ENCODE measurements at places on chromosomes 1 and 21.

DNA sequence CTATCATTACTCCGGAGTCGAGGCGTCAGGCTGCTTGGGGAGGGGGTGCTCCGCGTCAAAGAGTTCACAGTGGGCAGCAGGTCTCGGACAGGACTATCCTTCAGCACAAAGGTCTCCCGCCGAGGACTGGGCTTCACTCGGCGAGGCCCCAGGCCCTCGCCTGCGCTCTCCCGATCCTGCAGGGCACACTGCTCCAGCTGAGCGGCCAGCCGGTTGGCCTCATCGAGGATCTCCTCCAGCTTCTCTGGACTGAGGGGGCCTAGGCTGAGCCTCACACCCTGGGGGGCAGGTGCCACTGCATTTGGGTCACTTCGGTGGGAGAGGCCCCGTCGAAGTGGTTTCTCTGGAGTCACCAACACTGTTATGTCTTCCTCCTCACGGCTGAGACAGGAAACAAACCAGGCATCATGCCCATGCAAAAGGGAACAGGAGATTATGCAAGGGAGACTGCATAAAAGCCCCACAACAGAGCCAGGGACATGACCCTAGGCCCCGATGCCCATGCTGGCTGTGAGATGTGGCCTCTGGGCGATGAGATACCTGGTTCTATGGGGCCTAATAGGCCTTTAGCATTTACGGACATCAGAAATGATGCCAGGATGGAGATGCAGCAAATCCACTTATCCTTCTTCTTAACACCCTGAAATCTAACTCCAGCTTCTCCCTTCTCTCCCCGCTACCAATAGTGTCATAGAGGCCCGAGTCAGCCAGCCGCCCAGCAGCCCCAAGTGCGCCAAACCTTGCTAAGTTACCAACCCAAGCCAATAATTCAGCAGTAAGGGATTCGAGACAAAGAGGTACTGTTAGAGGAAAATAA, 1.1 kb downstream of the PSRC1 start:
- no peak for DNase-seq

- DNase-seq = no peak
Observed at GRCh38 chr1:164653705-164654104, 94.7 kb downstream of the PBX1 start.

DNA sequence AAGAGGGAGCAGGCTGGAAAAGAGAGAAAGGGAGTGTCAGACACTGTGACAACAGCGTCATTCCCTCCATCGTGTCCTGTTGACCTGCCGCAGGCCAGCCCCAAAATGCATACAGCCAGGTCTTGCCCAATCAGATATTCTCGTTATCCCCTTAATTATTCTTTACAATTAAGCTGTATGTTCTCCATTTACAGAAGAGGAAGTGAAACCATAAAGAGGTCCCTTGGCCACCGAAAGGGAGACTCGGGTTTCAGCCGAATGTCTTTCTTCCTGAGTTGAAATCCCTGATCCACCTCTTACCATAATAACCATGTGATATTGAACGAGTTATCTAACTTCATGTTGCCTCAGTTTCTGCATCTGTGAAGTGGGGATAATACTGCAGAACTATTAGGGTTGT, 70.5 kb downstream of the IGSF21 start:
- DNase-seq = no peak

DNA sequence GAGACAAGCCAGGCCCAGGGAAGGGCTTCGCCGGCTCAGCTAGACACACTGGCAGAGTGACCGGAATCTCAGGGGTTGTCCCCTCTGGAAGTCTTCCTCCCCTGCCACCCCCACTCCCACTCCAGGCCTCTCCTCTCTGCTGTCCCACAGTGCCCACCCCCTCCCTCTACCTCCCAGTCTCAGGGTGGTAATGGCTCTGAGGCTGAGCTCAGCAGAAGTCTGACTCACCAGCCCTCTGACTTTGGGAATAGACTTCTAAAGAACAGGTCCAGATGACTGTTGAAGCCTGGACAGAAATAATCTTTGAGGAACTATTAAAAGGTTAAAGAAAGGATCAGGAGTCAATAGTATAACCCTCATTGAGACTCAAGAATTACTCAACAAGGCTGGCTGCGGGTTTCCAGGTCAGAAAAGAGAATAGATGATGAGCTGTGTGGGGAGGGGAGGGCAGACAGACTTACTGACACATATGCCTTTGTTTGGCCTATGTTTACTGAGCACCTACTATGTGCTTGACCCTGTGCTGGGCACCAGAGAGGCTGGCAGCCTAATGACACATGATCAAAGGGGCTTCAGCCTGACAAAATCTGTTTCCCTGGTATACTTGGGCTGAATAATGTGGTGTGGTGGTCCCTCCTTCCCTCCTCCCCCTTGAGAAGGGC, 8.2 kb downstream of the HCRTR1 start:
- no peak for DNase-seq

DNA sequence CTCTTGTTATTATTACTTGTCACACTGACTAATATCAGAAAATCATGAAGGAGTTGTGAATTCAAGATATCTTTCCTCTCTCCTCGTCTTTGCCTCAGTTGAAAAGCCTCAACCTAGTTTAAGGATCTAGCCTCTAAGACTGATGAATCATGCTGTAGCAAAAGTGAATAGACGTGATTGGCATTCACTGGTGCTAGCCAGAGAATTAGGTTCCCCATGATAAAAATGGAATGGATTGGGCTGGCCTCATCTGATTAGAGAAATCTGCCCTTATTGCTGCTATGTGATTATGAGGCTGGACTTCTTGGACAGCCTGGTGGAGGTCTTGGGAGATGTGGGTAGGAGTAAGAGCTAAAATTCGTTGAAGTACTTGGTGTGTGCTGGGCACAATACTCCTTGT, 208.2 kb downstream of the BACH1 start:
- DNase-seq = no peak

DNA sequence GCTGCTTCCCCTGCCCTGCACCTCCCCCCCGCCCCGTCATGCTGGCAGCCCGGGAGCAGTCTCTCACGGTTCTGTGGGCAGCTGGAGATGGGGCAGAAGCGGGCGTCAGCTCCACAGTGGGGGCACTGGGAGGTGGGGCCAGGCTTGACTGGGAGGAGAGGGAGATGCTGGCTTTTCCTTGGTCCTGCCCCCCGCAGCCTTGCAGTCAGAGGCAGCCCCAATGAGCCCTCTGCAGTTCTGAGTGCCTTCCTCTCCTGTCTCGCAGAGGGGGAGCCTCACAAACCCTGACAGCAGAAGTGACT, 21.7 kb downstream of the ARHGEF10L start:
- no peak for DNase-seq

- DNase-seq = no peak
Observed at GRCh38 chr1:55854911-55855310, 639.7 kb upstream of the USP24 start.

DNA sequence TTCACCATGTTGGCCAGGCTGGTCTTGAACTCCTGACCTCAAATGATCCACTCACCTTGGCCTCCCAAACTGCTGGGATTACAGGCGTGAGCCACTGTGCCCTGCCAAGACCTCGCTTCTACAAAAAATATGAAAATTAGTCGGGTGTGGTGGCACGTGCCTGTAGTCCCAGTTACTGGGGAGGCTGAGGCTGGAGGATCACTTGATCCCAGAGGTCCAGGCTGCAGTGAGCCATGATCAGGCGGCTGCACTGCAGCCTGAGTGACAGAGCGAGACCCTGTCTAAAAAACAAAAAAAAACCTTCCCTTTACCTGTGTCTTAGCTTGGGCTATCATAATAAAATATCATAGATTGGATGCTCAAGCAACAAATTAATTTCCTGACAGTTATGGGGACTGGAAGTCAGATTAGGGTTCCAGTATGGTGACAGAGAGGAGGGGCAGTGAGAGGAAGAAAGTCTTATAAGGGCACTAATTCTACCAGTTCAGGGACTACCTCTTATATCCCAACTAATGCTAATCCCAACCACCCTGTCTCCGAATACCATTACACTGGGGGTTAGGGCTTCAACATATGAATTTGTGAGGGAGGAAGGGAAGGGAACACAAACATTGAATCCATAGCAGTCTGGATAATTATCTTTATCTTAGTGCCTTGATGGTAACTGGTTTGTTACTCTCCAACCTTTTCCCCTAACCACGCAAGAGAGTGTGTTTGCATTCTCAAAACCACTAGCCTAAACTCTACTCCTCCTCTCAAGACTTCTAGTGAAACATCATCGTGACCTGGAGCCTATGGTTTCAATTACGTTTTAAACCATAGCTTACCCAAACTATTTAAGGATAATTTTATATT, 1.0 kb upstream of the NAXE start:
- no peak for DNase-seq

DNA sequence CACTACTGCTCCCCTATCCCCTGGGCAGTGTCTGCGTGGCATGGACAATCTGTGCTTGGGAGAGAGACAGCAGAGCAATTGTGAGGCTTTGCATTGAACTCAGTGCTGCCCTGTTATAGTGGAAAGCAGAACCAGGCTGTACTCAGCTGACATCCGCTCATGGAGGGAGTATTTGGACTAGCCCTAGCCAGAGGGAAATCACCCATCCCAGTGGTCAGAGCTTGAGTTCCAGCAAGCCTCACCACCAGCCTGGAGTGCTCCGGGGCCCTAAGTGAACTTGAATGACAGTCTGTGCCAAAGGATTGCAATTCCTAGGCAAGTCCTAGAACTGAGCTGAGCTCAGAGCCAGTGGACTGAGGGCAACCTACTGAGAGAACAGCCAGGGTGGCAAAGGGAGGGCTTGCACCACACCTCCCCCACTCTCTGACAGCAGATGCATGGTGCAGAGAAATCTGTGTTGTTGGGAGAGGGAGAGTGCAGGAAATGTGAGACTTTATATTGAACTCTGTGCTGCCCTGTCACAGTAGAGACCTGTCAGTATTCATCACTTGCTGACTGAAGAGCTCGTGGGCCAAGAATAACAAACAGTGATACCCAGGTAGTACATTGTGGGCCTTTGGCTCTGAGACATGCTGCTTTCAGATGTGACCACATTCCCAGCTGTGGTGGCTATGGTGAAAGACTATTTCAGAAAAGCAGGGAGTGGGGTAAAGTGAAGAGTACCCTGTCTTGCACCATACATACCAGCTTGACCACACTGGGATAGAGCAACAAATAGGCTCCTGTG, 107.7 kb upstream of the SLC5A9 start:
- DNase-seq = no peak

DNA sequence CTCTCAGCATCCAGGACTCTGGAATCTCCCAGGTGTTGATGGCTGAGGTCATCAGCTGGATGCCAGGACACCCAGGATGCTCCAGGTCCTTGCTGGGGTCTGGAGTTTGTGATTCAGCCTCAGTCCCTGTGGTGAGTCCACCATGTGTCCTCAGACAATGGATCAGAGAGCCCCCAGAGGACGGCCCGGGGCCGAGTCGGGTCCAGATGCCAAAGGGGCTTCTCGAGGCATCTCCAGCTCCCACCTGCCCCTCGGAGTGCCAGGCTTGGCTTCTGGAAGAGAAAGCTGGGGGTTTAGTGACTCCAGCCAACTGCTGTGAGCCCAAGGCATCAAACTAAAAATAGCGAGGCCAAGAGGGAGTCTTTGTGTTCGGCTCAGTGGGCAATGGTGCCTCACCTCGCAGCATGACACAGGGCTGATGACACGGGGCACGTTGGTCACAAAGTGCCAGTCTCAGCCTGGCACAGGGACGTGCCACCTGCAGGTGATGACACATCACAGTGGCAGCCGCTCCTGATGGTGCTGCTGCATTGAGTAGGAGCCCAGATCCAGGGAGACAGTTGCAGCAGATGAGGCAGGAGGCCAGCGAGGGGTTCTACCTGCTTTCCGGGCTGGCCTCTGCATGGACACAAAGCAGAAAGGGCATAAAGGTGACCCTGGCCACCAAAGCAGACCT, 10.6 kb downstream of the PDE9A start:
- no peak for DNase-seq

DNA sequence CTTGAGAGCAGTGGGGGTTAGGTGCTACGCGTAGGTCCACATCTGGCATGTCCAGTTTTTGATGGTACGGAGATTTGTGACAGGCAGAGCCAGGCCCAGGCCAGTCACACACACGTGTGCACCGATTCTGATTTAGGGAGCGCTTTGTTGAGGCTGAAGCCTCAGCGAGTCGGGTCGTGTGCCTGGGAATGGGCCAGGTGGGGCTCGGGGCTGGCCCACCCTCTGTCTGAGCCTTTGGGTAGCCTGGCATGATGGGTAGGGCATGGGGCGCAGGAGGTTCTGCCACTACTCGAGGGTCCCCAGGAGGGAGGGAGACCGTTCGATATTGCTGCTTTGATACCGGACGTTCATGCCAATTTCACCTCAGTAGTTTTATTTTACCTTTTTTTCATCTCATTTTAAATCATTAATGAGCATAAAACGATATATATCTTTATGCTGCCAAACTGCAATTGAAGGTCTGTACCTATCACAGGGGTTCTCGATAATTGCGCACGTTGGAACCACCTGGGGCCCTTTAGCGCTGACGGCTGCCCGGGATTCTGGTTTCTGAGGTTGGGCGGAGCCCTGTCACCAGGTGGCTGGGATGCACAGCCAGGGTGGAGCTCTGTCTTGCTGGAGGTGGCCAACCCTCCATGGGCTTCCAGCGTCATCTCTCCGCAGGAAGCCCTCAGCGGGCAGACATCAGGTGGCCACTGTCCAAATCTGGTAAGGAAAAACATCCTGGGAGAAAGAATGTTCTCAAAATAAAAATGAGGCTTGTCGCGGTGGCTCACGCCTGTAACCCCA, 71.9 kb downstream of the SCCPDH start:
- no peak for DNase-seq

DNA sequence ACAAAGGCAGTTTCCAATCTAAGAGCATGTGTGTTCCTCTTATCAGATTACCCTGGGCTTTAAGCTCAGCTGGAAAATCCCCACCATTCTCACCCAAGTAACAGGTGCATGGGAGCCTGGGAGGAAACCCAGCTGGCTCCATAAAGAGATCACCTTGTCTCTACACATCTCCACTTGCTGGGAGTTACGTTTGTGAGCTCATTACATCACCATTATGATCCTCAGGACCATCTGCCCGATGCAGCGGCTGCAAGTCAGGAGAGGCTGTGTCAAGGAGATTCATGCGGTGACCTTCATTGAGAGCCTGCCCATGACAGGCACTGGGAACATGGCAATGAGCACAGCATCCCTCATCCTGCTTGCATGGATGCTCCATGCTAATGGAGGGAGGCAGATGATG, 618.0 kb downstream of the NPHP4 start:
- DNase-seq = no peak

- DNase-seq = no peak
Observed at GRCh38 chr21:26887251-26887650, 42.0 kb upstream of the ADAMTS1 start.

- DNase-seq = no peak
Observed at GRCh38 chr1:36829066-36829465, 205.2 kb downstream of the GRIK3 start.

- no peak for DNase-seq
Observed at GRCh38 chr1:160807738-160808137, 11.8 kb downstream of the LY9 start.

GRCh38 chr1:240149484-240150094, 57.9 kb downstream of the FMN2 start:
- DNase-seq = no peak

GRCh38 chr1:229223498-229223897, 47.4 kb upstream of the RAB4A start:
- DNase-seq = no peak

GRCh38 chr1:235643837-235644692, 5.5 kb downstream of the GNG4 start:
- DNase-seq = no peak

- no peak for DNase-seq
Observed at GRCh38 chr21:38590449-38591217, 92.4 kb upstream of the ERG start.

GRCh38 chr1:33898406-33898805, 34.5 kb downstream of the HMGB4 start:
- no peak for DNase-seq

GRCh38 chr1:40439247-40439646, 11.0 kb upstream of the ZFP69B start:
- no peak for DNase-seq

Data from T-helper 9 cell (primary cell).